ENCODE measurements at places on chromosomes 5 and 9.
A peak's percentile ranks its signal among the peaks of the same experiment; 100 is the strongest.

- no peak overlapping the region for H3K27ac ChIP-seq
- peak; percentile 58 for DNase-seq
- no peaks in the 10 kb centered on the region for H3K36me3 ChIP-seq
- peaks cover 9% of the 10 kb centered on the region for H3K27me3 ChIP-seq
- peaks cover 4% of the 10 kb centered on the region for H3K4me1 ChIP-seq
These were observed 84.5 kb downstream of the ACER2 start for GRCh38 chr9:19493174-19493811.

DNA sequence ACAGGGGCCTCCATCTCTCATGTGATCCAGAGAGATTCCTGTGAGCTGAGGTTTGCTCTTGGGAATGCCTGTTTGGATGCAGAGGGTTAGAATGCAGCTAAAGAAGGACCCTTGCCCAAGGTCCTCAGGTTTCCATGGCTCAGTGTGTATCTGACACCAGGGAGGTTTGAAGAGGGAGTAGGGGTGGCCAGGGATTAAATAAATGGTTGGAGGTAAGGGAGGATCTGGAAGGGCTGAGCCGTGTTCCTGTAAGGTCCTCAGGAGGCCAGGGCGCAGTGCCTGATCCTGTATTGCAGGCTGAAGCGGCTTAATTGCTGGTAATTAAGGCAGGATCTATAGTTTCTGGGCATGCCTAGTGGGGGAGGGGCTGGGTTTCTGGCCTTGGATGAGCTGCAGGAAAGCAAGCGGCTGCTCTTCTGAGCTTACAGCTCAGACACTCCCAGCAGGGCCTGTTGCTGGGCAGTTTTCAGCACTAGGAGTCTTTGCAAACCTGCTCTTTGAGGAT lies 41.5 kb upstream of the MAP1B start:
- H3K4me1 ChIP-seq = no peaks in the 10 kb centered on the region
- H3K36me3 ChIP-seq = no peaks in the 10 kb centered on the region
- no peak overlapping the region for H3K4me3 ChIP-seq
- H3K27me3 ChIP-seq = peaks cover 3% of the 10 kb centered on the region
- DNase-seq = no peak

GRCh38 chr5:81140441-81140840 lies 92.7 kb upstream of the CKMT2 start:
- no peaks in the 10 kb centered on the region for H3K4me1 ChIP-seq
- DNase-seq = no peak
- no peaks in the 10 kb centered on the region for H3K27me3 ChIP-seq
- no peak overlapping the region for H3K27ac ChIP-seq

DNA sequence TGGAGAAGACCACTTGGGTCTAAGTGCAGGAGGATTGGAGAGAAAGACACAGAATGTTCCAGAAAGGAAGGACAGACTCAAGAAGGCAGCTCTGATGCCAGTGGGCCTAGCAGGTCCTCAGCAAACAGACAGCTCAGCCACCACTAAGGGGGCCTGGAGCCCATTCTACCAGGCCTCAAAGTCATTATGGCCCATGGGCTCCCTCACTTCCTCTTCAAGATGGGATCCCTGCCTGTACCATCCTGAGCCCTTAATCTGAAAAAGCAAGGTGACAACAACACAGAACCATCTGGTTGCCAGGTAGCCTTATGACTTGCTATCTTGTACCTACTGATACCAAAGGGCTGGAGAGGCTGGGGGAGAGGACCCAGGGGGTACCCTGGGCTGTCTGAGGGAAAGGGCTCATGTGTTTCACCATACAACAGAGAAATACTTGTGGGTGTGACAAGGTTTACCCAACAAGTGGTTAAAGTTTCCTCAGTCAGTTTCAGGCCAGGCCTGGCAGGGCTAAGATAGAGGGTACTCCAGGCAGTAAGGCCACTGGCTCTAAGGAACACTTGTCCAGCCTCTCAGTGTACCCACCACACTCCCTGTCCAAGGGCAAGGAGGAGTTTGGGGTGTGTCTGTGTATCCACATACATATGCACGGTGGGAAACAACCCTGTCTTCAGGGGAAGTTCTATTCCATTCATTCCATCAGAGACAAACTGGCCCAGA lies 30.7 kb downstream of the TCF7 start:
- peak; percentile 19 for DNase-seq
- H3K27ac ChIP-seq = peak overlapping the region; percentile 46
- no peaks in the 10 kb centered on the region for H3K27me3 ChIP-seq
- no peak overlapping the region for H3K4me3 ChIP-seq
- H3K36me3 ChIP-seq = peaks cover 66% of the 10 kb centered on the region

All from activated CD8-positive, alpha-beta T cell treated with anti-CD3 and anti-CD28 coated beads, Interleukin-2, amount 10 ng/mL, durations not matched to agents 7 days and 5 days (primary cell).